ENCODE measurements at places on chromosomes 11 and 22.

DNA sequence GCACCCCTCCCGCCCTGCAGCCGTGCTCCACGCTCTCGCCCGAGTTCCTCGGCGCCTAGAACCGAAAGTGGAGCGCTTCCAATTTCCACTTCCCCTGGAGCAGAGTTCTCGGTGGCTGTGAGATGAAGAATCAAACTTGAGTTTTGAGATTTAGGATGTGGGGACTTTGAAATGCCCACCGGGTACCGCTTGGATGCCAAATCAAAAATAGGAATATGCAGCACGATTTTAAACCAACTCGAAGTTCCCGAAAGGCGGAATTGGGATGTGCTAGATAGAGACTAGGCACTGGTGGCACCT, 569 bp downstream of the POLA2 start:
- no peak for DNase-seq

DNA sequence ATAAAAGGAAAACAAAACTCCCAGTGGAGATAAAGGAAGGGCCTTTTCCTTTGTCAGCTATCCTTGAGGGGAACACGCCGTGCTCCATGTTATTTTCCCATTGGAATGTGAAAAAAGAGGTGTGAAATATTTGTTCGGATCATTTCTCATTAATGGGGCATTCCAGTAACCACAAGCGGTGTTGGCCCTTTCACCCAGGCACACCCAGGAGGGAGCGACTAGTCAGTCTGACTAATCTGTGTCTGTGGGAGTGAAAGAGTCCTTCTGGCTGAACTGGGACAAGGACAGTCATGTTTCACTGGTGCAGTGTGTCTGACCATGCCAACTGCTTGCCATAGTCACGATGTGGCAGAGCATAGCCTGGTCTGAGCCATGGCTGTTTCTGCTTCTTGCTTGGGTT, 13.0 kb upstream of the MYEOV start:
- DNase-seq: no peak

- no peak for DNase-seq
Observed at GRCh38 chr11:2570211-2570811, 125.5 kb downstream of the KCNQ1 start.

GRCh38 chr22:36433318-36434231, 45.8 kb upstream of the MYH9 start:
- no peak for DNase-seq

DNA sequence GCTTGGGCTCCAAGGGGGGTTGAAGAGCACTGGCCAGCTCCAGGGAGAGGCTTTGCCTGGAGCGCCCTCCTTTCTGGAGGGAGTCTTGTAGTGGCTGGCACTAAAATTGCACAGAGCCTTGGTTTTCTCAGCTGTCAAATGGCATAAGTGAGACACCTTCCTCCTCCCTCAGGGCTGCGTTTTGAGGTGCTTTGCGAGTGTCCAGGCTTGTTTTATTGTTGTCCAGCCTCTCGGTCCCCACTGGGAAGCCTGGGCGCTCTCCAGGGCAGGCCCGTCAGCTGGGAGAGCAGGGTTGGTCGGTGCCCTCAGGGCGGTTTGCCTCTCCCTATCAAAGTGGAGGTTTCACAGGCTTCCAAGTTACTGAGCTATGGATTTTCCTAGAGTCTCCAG, 149.3 kb upstream of the B3GAT1 start:
- DNase-seq: no peak

DNA sequence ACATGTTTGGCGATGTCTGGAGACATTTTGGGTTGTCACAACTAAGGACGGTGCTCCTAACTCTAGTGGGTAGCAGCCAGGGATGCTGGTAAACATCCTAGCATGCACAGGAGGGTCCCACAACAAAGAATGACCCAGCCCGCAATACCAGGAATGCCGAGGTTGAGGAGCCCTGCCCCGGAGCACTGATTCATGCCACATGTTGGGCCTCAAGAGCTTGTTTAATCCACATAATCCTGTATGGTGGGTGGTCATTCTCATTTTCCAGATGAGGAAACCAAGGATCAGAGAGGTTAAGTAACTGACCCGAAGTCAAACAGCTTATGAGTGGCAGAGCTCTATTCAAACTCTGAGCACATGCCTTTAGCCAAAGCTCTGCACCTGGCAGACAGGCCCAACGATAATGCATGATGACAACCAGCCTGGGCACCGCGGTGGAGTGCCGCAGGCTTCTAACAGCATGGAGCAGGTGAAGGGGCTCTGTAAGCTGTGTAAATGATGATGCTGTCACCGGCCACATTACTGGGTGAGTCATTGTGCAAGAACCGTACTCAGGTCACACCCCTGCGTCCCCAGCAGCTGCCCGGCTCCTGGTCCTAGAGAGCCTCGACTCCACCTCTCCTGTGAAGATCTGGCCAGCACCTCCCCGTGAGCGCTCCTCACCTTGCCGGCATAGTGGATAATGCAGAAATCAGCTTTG, 58.6 kb downstream of the APOL1 start:
- DNase-seq: no peak

GRCh38 chr11:39968071-39968470, 1491.4 kb downstream of the LRRC4C start:
- no peak for DNase-seq

DNA sequence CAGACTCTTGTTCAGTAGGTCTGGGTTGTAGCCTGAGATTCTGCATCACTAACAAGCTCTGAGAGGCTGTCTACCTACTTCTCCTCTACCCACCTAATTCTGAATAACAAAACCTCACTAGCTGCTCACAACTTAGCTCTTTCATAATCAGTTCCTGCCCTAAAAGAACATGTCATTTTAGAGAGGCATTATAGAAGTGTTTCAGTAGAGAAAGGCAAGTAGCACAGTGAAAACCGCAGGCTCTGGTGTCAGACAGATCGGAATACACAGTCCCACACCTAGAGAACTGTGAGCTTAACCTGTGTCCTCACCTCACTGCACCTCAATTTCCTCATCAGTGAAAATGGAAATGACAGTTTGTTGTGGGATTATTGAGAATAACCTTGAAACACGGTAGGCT, 1337.6 kb upstream of the TENM4 start:
- no peak for DNase-seq

GRCh38 chr11:32082346-32082986, 8.4 kb upstream of the RCN1 start:
- DNase-seq: no peak

GRCh38 chr11:83027289-83027688, 44.4 kb downstream of the RAB30 start:
- no peak for DNase-seq

GRCh38 chr11:32594272-32594671, 10.6 kb downstream of the EIF3M start:
- no peak for DNase-seq

GRCh38 chr11:33475993-33476392, 218.8 kb downstream of the HIPK3 start:
- DNase-seq: no peak

- DNase-seq: no peak
Observed at GRCh38 chr11:130391711-130392110, 36.7 kb downstream of the ADAMTS8 start.

GRCh38 chr11:134034496-134035381, 34.1 kb upstream of the JAM3 start:
- no peak for DNase-seq

DNA sequence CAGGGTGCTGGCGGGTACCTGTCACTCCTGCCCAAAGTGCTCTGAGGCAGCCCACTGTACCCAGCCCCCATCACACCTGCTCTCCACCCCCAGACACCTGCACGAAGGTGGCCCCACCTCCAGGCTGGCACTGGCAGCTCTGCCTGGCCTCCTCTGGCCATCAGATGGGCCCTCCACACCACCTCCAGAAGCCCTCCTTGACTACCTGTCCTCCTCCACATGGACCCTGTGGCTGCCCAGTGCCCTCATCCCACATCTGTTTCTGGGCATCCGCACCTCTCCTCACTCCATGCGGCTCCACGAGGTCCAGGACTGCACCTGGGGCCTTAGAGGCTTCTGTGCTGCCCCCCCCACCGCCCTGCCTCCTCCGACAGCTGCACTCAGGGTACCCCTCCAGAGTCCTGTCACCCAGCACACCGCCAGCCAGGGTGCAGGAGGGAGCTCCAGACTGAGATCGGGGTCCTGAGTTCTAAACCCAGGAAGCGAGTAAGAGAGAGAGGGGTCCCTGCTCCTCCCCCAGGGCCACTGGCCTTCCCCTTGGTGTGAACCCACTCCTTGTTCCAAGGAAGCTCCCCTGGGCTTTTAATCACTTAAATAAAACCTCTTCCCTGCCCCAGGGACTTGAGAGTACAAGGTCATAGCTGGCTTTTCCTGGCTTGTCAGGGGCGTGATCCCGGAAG, 1.7 kb downstream of the CTSD start:
- no peak for DNase-seq

DNA sequence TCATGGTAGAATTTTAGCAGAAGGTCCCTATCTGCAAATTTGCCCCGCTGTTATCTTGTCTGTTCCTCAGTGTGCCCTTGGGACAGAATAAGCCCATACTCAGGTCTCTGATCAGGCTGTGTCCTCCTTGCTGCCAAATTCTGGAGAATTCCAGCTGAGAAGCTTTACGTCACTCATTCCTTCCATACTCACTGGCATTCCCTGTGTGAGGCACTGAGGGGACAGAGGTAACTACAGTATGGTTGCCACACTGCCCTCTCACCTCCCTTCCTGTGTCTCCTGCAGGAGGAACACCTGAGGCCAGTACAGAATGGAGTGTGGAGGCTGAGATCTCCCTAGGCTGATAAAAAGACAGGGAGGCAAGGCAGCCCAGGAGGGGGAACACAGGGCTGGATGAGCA, 31.5 kb downstream of the SHISA8 start:
- DNase-seq: no peak

DNA sequence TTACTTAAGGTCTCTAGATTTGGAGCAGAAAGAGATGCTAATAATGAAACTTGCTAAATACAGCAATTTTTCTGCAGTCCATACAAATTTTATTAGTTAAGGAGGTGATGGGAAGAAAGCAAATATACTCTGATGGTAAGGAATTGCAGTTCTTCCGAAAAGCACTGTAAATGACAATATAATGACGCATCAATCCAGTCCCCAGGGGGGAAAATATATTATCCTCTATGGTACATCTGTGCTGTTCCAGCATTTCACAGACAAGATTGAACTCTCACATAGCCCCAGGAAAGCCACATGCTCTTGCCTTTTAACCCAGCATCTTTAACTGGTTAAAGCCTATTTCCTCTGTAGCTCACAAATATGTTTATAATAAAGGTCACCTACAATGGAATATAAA, 416.6 kb upstream of the CCDC90B start:
- DNase-seq: no peak

GRCh38 chr11:127203490-127203889, 202.9 kb upstream of the KIRREL3 start:
- no peak for DNase-seq

DNA sequence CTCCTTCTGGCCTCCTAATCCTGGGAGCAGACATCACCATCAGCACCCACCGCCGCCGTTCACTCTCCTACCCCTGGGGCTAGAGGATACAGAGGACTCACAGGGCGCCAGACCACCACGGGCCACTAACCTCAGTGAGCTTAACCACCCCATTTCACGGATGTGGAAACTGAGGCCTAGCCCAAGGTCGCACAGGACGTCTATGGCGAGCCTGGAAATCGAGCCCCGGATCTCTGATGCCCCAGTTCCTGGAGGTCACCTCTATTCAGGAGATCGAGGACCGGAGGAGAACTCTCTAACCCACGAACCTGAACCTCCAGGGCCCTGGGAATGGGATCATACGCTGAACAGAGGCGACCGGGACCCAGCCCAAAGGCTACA, 349 bp downstream of the TIMM10 start:
- DNase-seq: no peak

DNA sequence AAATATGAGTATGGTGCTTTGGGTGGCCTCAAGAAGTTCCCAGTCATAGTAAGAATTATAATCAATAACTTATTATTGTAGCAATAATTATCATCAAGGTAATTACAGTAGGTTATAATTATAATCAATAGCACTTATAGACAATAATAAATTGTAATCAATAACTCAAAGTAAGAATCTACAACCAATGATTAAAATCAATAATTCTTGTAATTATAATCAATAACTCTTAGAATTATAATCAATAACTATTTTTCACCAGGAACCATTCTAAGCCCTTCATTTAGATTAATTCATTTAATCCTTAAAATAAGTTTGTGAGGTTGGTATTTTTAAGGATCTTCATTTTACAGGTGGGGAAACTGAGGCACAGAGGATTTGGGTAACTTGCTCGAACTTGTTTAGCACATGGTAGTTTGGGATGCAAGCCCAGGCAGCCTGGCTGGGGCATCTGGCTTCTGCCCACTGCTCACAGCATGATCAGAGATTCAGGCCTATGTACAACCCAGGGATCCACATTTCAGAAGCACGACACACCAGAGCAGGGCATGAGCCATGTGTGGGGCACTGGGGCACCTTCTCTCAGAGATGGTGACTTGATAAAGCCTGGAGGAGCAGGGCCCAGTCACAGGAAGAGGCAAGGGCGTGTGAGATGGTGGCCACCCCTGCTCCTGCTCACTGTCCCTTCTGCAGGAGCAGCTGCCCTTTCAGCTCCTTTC, 46.6 kb downstream of the SLC1A2 start:
- no peak for DNase-seq

GRCh38 chr11:8784954-8785353, 102.4 kb downstream of the RPL27A start:
- no peak for DNase-seq

DNA sequence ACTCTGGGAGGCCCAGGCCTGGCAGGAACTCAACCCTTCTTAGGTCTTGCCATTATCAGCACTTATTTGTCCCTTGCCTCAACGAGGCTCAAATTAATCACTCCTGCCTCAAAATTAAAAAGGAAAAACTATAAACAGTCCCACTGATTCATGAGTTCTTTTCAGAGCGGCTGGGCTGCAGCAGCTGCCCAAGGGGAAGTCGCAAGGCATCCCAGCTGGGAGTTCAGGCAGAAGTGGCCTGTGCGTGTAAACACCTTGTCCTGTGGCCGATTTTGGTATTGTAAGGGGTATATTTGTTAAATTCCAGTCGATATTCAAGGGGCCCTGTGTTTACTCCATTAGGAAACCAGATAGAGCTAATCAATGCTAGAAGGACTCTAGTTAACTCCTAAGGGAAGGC, 213.9 kb upstream of the CADM1 start:
- no peak for DNase-seq

GRCh38 chr22:46196278-46196677, 46.0 kb downstream of the PPARA start:
- no peak for DNase-seq

DNA sequence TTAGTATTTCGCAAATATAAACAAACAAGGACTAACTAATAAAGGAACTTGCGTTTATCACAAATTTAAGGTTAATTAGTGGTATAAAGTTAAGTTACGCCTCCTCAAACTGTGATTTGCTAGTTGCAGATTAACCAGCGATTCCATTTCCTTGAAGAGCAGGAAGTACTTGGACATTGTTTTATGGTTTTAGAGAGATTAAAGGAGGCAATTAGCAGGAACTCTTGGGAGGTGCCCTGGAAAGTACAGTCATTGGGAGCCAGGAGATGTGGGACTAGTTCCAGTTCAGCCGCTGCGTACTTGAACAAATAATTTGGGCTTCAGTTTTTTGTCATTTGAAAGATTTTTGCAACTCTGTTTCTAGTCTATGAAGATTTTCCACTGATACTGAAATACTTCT, 3.3 kb downstream of the FAM118B start:
- no peak for DNase-seq

- DNase-seq: no peak
Observed at GRCh38 chr11:12693479-12694182, 19.4 kb downstream of the TEAD1 start.

Data from 8988T (cell line).